ENCODE measurements at places on chromosomes 3 and 15.

DNA sequence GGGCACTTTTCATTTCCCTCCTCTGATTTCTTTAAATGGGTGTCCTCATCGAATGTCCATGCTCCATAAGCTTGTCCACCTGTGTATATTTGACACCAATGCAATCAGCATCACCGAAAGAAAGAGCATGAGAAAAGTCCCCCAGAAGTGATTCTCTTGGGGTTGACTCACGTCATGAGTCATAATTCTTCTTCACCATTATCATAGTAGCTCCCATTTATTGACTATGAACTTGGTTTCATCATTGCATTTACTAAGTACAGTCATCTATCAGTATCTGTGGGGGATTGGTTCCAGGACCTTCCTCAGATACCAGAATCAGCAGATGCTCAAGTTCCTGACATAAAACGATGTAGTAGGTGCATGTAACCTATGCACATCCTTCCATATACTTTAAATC lies 372.5 kb upstream of the CFAP20DC start:
- DNase-seq = no peak

DNA sequence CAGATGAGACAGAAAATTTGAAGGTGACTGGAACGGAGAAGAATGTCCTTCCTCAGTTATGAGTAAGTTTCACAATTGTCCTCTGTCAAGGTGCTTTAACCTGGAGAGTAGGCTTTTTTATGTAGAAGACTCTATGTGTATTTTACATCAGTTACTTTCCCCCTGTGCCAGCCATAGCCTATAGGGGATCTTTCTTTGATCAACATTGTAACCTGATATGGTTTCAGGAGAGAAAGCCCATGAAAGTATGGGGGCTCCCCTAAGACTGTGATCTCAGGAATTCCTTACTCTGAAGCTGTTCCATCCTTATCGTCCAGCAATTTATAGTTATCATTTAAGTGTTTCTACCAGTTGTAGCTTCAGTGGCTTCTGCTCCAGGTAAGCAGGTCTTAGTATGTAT lies 1076.3 kb upstream of the EPHA6 start:
- no peak for DNase-seq

DNA sequence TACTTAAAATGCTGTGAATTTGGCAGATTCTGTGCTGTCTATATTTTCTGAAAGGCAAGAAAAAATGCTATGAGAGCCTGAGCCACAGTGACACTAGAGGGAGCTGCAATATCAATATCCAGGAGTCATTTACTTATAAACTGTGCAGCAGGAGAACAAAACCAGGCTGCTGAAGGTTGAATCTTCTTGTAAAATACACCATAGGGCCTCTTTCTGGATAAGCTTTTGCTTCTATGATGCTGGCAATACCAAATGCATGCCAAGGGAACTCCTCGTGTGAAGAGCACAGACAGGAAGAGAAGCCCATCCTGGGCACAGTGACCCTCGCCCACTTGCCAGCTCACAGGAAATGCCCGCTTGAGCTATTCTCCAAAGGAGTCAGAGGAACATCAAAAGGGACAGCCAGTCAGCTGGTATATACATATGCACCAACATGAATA lies 48.0 kb upstream of the TSPAN3 start:
- DNase-seq = no peak

DNA sequence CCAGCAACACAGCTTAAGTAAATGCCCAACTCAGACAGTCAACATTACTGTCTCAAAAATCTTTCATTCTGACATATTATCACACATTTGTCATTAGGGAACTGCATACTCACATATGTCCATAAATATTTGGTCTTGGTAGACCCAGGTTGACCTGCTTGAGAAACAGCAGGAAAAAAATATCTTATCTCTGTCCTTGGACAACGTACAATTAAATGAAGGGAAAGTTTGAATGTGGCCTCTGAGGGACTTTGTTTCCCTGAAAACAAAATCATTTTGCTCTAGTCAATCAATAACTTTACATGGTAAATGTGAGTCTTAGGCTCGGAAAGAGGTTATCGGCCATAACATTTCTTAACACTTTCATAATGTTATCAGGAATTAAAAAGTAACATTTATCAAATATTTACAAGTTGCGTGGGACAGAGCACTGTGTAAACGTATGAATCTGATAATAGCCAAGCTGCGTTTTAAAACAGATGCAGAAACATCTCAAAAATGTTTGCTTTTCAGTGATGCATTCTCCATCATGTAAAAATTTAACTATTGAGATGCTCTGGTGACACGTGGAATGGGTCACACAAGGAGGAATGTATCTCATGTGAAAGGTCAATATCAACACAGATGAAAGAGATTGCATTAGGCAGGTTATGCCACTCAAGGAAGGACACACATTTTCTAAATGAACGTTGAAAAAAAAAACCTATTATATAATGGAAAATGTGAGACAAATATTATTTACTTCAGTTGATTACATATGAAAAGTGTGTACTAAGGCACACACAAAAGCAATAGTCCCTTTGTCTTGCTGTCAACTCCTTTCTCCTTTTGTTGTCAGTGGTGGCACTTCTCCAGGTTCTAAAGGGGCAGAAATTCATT lies 304.4 kb downstream of the WDR72 start:
- no peak for DNase-seq

DNA sequence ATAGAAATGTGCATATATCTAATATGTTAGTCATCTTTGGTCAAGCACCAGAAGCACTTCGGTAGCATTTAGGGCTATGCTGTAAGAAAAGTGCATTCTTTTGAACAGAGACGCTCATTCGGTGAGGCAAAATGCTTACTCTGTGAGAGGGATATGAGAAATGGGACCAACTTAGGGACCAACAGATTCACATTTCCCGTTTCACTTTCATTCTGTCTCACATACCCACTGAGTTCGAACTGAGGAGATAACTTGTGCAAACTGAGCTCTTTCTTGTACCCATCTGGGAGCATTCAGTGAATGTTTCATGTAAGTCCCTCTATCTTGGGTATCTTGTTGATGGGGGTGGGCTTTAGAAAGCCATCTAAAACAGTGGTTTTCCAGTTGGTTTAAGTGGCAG lies 135.3 kb downstream of the FEZF2 start:
- DNase-seq = no peak

- no peak for DNase-seq
Observed at GRCh38 chr15:91517491-91518200, 335.9 kb upstream of the SLCO3A1 start.

DNA sequence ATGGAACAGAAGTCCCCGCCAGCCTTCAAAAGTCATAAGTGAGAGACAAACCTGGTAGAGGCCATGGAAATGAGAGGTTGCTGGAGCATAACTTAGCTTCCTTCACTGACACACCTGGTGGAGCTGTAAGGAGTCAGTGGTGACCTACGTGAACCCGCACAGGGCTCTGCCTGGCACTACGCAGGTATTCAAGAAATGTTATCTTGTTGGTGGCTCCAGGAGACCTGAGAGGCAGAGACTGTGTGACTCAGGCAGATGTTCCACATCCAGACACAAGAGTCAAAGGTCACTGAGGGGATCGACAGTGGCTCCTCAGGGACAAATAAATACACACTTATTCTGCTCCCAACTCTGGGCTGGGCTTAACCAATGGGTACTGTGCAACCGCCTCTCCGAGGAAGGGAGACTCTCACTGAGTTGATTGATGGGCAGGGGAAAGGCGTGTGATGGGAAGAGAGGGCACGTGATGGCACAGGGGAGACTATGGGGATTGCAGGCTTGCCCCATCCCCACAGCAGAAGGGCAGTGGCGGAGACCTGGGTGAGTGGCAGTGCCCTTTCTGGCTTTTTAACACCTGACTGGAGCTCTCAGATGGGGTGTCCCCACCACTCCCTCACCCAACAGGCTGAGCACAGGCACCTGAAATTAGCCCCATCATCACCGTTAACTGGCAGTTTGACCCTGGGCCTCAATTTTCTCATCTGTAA lies 111.7 kb upstream of the SMAD3 start:
- no peak for DNase-seq

DNA sequence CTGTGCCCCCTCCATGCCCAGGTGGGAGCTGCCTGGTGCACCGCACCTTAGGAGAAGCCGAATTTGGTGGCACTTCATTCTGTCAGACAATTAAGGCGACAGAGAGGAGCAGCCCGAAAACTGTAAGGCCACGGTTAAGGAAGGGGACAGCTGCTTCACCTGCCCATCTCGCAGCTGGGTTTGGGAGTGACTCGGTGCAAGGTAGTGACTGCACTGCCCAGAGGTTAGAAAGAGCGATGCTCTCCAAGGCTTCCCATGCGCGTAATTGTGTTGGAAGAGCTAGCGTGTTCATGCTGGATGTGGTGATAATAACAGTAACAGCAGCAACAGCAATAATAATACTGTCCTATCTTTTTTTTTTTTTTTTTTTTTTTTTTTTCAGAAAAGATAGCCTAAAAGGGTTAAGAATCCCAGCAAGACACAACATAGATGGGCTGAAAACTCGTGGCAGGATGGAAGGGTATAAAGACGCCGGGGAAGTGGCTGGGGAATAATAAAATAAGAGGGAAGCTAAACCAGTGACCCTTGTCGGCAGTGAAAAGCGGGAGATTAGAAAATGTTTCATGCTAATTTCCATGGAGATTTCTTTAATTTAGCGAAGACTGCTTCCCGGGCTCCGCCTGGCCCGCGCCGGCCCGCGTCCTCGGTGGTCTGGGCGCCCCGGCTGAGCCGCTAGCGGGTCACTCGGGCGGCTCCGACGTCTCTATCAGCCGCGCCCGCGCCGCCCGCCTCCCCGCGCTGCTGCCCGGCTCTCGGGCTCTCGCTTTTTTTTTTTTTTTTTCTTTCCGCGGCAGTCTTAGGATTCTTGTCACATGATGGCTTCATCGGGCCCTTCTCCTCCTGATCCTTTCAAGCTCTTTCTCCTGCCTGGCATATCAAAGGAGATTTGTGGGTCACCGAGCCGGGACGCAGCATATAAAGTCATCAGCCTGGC lies 617.1 kb downstream of the NR2F2 start:
- no peak for DNase-seq

GRCh38 chr3:72901840-72902239 lies 14.0 kb downstream of the GXYLT2 start:
- no peak for DNase-seq

DNA sequence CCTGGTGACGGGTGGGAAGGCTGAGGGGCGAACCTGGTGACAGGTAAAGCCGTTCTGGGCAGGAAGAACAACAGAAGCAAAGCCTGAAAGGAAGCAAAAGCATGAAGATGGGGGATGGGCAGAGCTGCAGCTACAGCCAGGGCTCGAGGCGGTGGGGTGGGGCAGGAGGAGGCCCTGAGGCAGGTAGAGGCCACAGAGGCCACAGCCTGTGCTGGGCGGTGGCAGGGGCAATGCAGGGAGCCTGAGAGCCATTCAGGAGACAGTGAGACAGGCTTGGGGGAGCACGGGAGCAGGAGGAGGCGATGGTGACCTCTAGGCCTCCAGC lies 8.2 kb downstream of the PCSK6 start:
- DNase-seq = no peak

DNA sequence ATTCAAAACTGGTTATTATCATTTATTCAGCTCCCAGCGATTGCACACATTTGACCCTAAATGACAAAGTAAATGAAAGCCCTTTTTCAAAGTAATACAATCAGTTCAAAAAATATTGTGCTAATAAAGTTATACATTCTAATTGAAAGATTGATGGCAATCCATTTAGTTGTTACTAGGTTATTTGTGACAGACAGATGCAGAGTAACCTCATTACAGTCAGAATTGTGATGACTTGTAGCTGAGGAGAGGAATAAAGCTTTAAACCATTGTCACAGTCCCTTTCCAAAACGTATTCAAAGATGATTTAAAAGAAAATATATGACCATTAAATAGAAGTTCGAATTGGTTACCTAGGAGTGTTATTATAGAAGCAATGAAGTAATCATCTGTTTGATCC lies 86.1 kb downstream of the ROBO2 start:
- no peak for DNase-seq

DNA sequence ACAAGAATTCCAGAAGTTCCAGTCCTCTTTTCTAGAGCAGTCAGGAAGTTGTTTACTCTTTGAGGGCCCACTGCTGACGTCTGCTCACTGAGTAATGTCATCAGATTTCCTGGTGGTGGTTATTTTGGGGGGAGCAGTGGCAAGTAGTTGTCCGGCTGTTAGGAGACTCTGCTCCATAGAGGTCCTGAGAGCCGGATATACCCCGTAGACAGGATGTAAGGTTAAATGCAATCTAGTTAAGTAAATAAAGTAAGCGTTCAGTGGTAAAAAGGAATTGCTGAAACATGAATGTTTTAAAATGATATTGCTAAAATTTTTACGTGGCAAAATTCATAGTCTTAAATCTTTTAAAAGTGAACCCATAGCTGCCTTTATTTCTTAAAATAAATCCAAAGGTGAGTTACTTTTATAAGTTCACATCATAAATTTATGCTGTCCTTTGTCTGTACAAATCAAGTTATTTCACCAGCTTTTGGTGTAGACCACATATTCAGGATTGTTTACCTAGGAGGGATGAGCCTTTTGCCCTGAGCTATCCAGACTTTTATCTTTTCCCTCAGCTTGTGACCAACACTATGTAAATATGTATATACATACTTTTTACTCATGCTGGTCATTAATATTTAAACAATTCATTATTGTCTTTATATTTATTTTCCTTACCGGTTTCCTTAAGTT lies 65.8 kb downstream of the PDE8A start:
- DNase-seq = no peak

- DNase-seq = no peak
Observed at GRCh38 chr3:82100378-82100777, 338.9 kb upstream of the GBE1 start.

- no peak for DNase-seq
Observed at GRCh38 chr3:8458711-8459110, 42.9 kb upstream of the LMCD1 start.

- no peak for DNase-seq
Observed at GRCh38 chr3:116836286-116836685, 126.7 kb downstream of the TUSC7 start.

GRCh38 chr3:119342176-119342575 lies 48.0 kb downstream of the ARHGAP31 start:
- DNase-seq = no peak

DNA sequence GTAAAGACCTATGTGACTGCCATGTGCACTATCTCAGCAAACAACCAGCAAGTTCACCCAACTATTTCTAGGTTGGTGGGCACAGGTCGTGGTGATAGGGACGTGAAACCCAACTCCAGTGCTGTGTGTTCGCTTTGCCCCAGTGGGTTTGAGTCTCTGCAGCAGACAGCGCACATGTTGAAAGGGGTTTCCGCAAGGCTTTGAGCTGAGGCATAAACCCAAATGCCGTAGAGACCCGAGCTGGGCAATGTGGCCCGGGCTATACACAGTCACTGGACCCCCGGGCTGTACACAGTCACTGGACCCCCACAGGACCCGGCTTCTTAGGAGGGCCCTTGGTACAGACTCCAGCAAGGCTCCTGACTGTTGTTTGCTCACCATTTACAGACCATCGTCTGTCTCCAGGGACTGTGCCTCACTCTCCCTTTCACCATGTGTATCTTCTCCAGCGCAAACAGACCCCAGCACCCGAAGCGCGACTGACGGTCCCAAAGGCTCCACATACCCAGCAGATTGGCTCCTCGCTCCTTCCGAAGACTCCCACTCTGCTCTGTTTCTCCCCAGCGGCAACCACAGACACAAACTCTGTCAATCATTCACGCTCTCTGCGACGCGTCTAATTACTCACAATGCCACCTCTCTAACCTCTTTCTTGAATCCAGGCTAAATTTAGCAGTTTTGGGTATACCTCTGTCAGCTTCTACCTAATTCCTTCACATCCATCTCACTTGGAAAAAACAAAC lies 31.2 kb downstream of the PCSK6 start:
- DNase-seq = no peak

Data from activated CD8-positive, alpha-beta memory T cell treated with anti-CD3 and anti-CD28 coated beads for 24 hours (primary cell).